ENCODE measurements at places on chromosomes 3 and 15.

GRCh38 chr3:52314489-52314888, 1.6 kb upstream of the DNAH1 start:
- no peak for DNase-seq

- DNase-seq: no peak
Measured at GRCh38 chr3:17820275-17820674, 77.8 kb upstream of the TBC1D5 start.

- DNase-seq: no peak
Measured at GRCh38 chr3:48285132-48285531, 44.2 kb downstream of the ZNF589 start.

DNA sequence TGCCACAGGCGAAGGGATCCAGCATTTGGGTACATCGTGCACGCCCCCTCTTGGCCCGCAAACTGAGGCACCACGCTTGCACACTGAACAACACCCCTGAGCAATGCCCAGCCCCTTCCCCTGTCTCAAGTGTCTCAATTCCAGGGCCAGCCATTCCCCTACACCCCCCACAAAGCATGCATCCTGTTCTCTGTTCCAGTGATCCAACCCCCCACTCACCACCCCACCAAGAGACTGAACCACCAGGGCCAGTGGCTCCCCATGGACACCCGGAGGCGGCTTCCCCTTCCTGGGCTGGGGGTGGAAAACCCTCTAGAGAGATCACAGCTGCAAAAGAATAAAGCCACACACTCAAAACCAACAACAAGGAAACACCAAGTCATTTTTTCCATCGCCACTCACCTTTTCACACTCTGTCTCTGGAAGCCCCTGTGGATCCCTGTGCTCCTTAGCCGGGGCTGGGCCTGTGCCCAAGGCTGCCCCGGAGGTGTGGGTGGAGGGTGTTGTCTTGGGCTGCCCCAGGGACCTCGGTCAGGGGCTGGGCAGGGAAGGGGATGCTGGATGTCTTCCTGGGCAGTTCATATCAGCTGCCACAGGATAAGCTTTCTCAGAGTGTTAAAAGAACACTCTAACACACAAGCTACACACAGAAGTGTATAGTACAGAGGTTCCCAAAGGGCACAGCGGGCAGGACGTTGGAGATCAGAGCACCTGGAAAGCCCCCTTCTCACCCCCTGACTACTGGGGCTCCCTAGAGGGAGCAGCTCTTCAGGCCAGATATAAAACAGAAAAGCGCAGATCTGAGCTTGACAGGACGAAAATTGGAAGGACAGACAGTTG, 92.5 kb downstream of the CHSY1 start:
- DNase-seq: peak; percentile 14

DNA sequence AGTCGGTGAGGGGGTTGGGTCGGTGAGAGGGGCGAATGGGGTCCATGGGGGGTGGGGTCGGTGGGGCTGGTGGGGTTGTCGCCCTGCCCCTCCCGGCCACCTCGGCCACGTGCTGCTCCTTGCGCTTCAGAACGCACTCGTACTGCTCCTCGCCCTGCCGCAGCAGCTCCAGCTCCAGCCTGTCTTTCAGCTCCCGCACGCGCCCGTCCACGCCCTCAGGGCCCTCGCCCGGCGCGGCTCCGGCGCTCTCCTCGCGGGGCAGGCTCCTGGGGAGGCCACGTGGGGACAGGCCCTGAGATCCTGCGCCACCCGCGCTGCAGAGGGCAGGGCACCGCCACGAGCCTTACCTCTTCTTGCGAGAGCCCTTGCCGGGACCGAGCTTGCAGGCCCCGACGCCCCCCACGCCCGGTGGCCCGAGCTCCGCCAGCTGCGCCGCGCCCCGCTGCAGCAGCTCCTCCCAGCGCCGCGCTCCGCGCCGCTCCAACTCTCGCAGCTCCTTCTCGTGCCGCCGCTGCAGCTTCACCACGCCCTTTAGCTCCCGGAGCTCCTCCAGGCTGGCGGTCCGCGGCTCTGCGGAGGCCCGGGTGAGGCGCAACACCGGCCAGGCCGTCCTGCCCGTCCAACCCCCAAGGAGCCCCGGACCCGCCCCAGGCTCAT, 8.2 kb upstream of the ANKRD63 start:
- no peak for DNase-seq

DNA sequence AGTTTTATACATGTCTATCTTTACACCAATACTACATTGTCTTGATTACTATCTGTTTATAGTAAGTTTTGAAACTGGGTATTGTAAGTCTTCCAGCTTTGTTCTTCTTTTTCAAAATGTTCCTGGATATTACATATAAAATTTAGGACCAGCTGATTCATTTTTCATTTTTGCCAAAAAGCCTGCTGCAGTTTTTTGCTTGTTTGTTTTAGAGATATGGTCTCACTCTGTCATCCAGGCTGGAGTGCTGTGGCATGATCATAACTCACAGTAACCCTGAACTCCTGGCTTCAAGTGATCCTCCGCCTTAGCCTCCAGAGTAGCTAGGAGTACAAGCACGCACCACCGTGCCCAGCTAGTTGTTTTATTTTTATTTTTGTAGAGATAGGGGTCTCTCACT, 20.4 kb upstream of the AP4E1 start:
- no peak for DNase-seq

GRCh38 chr3:16412192-16412800, 101.2 kb downstream of the RFTN1 start:
- no peak for DNase-seq

DNA sequence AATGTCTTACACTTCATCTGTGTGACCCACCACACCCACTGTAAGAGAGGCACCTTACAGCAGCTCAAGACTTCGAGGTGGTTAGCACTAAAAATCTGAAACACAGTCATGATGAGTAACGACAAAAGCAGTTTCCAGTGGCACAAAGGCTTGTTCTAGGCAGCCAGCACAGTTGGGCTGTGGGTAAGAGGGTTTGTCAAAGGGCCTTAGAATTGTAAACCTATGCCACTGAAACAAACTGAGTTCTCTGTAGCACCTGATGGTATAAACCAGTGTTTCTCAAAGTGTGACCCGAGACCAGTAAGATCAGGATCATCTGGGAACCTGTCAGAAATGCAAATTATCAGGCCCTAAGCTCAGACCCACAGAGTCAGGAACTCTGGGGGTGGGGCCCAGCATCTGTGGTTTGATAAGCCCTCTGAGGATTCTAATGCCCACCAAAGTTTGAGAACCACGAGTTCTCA, 36.5 kb downstream of the DAPK2 start:
- peak; percentile 11 for DNase-seq

DNA sequence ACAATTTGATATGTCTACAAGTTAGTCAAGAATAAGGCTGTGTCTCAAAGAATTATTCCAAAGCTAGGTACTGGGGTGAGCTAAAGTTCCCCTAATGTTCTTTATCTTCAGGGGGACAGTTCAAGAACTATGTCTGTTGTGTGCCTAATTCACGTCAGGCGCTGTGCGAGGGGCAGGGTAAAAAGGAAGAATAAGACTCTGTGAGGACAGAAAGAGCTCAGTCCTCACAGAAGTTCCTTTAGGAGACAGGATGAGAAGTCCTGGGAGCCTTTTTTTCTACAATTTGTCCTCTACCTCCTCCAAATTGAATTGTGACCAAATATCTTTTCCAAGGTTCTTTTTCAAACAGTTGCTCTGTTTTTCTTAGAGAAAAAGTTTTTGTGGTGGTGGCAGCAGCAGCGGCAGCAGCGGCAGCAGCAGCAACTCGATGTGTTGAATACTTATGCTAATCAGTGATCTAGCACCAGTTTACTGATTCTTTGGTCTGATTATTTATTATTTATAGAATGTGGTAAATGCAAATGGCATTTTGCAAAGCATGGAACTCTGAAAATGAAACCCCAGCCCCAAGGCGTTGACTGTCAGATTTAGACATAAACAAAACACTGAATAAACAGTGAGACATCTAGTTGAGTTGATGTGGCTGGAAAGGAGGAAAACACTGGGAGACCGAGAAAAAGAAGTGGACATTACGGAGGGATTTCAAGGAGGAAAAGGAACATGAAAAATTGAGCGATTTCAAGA, 88.6 kb downstream of the GTPBP8 start:
- DNase-seq: no peak

DNA sequence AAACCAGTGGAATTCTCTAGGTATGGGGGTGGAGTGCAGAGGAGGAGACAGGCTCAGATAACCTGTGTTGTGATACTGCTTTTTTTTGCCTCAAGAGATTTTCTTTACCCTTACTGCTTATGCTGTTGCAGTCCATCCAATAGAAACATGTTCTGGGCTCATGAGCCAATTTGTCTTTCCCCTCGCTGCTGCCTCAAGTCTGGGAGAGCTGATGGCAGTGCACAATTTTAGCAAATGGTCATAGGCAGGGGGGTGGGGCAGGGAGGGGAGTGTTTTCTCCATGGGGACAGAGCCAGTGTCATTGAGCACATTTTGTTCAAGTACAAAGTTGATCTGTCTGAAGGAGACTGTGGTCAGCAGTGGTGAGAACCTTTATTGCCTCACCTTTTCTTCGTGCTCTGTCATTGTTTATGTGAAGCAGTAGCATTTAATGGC, 134.9 kb downstream of the MBNL1 start:
- DNase-seq: no peak

DNA sequence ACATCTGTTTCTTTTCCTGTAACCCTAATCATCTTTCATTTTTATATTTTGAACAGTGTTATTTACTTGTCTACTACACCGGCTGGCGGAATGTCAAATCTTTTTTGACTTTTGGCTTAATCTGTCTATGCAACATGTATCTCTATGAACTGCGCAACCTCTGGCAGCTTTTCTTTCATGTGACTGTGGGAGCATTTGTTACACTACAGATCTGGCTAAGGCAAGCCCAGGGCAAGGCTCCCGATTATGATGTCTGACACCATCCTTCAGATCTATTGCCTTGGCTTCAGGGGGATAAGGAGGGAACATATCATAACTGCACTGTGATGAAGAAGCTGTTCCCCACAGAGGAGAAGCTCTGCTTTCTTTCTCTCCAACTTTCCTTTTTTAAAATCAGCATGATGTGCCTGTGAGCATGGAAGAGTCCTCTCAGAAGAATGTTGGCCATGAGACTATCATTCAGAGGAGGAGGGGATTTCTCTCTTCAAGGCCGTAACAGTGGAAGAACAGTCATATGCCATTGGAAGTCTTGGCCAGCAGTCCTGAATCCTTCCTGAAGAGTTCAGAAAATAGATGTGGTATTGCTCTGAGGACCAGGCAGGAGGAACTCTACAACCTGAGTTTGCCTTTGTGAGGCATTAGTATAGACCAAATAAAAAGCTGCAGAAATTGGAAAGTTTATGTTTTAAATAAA, 69.9 kb downstream of the SEC22A start:
- DNase-seq: no peak

GRCh38 chr15:58288592-58288991, 143.2 kb upstream of the LIPC start:
- no peak for DNase-seq

DNA sequence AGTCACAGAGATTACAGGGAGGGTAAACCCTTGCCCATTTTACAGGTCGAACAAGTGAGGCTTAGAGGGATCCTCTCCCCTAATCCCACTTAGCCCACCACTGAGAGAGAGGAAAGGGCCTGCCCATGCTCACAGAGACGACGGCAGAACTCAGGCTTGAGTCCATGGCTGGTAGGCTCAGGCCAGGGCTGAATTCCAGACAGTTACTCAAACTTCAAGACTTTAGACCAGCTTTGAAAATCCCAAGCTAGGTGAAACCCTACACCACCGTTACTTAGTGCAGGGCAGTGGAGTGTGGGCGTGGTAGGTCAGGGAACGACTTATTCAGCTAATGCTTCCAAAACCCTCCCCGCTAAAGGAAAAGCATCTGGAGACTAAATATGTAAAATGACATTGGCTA, 16.4 kb downstream of the GRIP2 start:
- no peak for DNase-seq

- DNase-seq: no peak
Measured at GRCh38 chr3:51943451-51944391, 1.6 kb downstream of the PARP3 start.

- DNase-seq: no peak
Measured at GRCh38 chr15:48467801-48468200, 136.6 kb downstream of the DUT start.

DNA sequence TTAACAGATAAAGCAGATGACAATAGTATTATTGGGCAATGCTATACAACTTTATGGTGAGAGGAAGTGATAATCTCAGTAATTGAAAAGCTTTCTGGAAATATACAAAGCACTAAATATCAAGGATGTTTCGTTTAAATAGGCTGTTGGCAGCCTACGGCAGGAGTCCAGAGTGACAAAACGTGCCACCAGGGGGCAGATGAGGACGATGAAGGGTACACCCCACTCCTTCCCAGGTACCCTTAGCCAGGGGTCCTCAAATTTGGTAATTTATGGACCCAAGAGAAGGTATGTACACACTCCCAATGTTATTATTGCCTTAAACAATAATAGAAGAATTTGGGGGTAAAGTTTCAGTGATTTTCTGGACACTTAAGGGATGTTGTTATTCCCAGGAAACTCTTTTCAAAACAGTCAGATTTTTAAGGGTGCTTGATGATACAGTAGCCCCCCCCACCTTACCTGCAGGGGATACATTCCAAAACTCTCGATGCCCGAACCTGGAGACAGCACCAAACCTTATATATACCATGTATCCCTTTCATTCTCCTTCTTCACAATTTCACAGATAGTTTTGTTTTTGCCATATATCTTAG, 1.4 kb upstream of the MAGEL2 start:
- no peak for DNase-seq

- DNase-seq: no peak
Measured at GRCh38 chr3:142019794-142020320, 129.5 kb downstream of the TFDP2 start.

GRCh38 chr15:98257290-98257689, 296.8 kb downstream of the ARRDC4 start:
- DNase-seq: no peak

DNA sequence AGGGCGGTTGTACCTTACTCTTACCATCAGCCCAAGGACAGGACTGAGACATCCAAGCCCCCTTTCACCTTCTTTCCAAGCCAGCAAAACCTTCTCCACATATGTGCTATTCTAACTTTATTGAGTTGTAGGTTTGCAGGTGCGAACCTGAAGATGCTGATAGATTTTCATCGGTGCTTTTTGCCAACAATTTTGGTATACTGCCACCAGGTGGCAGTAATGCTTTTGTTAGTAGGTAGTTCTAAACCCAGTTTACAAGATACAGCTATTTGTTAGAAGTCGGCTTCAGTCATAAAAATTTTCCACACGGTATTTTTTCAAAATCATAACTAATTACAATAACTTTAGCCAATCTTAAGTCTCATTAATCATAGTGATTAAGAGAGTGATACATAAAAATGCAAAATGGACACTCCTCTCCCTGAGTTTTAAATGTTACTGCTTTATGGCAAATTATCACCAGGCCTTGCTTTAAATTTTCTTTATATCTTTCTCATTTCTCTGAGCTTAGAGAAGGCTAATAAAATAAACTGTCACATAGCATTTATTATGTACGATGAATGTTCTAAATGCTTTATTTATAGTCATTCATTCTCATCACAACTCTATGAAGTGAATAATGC, 636 bp downstream of the TBC1D21 start:
- no peak for DNase-seq

DNA sequence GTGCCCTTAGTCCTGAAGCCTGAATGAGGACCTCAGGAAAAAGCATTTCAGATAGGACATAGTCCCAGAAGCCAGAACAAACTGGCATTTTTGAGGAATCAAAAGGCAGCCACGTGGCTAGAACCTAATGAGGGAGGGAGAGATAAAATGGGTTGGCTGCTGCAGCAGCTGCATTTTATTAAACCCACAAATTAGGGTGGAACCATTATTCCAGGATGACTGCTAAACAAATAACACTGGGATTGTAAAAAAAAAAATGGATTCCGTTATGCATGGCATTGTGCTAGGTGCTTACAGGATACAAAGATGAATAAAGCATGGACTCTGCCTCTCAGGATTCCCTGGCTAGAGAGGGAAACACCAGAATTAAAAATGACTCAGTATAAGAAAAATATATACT, 141.5 kb downstream of the SATB1 start:
- no peak for DNase-seq

GRCh38 chr3:126557415-126557745, 1.4 kb downstream of the C3orf22 start:
- no peak for DNase-seq
